ENCODE measurements at places on chromosomes 13 and 19.

DNA sequence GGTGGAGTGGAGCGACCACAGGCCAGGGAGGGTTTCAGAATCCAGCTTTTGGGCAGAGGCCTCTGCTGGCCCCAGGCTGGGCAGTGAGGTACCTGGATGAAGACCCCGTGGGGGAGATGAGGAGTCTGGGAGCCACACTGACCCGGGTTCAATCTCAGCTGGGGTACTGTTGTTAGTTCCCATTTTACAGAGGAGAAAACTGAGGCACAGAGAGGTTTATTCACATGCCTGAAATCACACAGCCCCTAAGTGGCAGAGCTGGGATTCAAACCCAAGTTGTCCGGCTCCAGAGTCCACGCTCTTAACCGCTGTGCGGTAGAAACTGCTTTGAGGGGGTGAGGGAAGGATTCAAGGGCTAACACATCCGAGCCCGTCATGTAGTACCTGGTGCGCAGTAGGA is 45.0 kb downstream of the MYH14 start:
- no peak for DNase-seq

- no peak for DNase-seq
Measured at GRCh38 chr13:114256547-114256946, 21.9 kb downstream of the CDC16 start.

DNA sequence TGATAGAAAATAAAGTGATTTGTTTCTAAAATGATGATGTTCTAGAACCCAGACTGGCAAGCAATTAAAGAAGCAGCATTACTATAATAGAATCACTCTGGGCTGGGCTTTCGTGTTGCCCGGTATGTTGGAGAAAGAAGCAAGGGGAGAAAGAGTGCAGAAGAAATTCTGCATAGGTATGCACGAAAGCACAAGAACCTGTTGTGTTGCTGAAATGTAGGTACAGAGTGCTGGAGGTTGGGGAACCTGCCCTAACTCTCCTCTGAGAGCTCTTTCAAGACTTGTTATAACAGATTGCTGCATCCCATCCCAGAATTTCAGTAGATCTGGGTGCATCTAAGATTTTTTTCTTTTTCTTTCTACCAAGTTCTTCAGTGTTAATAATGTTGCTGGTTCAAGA is 95.7 kb upstream of the DACH1 start:
- DNase-seq = no peak

DNA sequence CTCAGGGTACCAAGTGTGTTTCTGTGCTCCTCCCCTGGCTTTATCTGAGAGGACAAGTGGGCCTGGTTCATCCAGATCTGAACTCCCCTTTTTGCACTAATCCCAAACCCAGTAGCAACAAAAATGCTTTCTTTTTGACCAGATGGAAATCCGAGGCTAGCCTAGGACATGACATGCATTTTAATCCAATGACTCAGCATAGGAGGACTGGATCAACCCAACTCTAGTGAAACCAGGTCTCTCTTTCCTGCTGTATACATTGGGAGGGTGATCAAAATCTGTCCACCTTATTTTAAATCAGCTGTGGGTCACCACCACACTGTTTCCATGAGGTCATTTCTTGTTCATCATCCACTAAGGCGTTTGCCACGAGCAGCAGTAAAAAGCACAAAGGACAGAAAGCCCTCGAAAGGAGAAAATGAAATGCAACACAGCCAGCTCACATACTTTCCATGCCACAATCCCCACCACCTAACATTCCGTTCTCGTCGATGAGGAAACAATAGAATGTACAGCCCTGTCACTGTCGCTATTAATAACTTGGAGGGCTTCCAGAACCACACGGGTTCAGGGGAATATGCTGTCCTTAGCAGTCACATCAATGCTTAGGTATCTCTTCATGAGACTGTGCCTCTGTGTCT is 543.0 kb downstream of the IRS2 start:
- peak; percentile 93 for DNase-seq

- peak; percentile 34 for DNase-seq
Measured at GRCh38 chr13:111460548-111461444, 140.4 kb downstream of the TEX29 start.
